ENCODE measurements at places on chromosomes 11 and 22.
A peak's percentile ranks its signal among the peaks of the same experiment; 100 is the strongest.

DNA sequence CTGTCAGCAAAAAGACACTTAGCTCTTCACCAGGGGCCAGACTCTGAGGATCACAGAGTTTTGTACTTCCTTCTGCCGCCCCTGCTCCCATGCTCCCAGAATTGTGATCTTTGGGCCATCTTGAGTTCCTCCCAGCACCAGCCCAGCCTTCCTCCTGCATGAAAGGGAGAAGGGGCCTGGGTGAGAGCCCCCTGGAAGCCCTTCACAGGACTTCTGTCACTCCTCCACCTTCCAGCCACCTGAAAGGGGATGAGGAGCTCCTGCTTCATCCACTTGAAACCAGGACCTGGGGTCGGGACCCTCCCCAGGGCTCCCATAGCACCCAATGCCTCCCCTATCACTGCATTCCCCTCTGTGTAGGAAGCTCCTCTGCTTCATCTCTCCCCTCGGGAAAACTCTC, 174.2 kb downstream of the BUD13 start:
- no peak for DNase-seq

DNA sequence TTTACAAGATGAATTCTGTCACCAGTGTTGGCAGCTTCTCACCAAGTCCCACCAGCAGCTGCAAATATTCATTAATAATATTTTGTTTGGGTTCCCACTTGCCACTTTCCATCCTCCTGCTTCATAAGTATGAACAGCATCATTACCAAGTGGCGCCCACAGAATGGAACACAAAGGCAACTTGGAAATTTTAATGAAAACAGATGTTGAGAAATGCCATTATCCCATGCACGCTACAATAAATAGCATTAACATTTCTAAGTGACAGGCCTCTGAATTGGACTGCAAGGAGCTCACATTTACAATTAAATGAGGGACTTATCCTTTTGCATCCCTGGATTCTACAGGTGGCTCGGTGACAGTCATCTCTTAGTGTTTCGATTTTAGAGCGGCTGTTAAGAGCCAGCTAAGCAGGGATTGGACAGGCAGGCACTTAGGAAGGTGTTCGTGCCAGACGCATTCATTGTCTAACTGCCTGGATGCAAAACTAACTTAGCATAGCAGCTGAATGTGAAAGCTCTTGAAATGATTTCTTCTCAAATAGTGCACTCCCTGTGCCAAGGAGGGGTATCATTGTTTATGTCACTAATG, 170.3 kb downstream of the KIRREL3 start:
- DNase-seq: no peak

GRCh38 chr11:131404010-131404409, 33.6 kb downstream of the NTM start:
- no peak for DNase-seq

- no peak for DNase-seq
Observed at GRCh38 chr11:35780951-35781860, 118.6 kb downstream of the TRIM44 start.

- DNase-seq: no peak
Observed at GRCh38 chr11:76543006-76543703, 98.3 kb downstream of the EMSY start.

DNA sequence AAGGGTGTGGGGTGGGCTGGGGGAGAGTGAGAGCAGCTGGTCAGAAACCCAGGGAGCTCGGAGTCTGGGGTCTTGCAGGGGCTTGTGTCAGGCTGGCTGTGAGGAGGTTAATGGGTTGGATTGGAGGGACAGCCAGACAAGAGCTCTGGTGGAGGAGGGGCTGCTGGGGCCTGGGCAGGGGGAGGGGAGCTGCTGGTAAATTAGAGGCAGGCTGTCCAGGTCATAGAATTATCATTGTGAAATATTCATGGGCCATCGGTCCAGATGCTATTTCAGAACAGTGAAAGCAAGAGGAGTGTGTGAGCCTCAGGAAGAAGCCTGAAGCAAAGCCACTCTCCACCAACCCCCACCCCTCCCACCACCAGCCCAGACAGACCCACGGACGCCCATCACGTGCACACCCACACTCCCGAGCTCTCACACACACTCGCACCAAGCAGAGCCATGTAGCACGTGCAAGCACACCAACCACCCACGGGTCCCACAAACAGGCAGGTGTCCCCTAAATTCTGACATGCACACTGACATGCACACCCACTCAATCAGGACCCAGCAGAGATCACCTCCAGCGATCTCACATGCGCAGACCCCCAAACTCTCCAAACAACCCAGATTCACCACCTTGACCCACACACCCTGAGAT, 18.8 kb downstream of the RTN4RL2 start:
- no peak for DNase-seq

GRCh38 chr11:35803115-35803514, 140.5 kb downstream of the TRIM44 start:
- DNase-seq: no peak

DNA sequence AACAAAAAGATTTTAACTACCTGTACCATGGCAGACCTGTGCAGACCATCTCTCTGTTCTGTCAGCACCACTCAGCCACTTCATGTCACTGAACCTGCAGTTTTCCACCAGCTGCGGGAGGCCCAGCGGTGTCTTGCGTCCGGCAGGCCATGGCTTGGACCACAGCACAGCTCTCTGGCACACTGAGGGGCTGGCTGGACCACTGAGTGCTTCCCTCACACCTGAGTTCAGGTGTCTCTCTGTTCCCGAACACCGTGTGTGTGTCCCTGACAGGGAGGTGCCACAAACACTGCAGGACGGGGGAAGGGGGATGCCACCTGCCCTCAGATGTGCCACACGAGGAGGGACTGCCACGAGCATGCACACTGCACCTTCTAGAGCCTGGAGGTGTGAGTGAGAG, 17.7 kb downstream of the MOV10L1 start:
- no peak for DNase-seq

DNA sequence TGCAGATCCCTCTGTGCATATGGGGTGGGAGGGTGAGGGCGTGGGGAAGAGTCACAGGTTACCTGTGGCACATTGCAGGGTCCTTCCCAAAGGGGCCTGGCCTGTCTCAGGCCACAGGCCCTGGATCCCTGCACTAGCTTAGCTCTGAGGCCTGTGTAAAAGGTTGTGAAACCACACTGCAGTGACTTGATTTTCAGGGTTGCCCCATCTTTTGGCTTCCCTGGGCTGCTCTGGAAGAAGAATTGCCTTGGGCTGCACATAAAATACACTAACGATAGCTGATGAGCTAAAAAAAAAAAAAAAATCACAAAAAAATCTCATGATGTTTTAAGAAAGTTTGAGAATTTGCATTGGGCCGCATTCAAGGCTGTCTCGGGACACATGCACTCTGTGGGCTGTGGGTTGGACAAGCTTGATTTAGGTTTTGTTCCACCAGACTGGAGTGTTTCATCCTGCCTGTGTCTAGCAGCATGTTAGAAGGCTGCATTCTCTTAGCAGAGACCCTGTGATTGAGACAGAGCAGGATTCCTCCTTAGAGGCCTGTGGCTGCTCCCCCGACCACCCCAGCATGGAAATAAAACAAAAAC, 35.9 kb upstream of the TREH start:
- no peak for DNase-seq

DNA sequence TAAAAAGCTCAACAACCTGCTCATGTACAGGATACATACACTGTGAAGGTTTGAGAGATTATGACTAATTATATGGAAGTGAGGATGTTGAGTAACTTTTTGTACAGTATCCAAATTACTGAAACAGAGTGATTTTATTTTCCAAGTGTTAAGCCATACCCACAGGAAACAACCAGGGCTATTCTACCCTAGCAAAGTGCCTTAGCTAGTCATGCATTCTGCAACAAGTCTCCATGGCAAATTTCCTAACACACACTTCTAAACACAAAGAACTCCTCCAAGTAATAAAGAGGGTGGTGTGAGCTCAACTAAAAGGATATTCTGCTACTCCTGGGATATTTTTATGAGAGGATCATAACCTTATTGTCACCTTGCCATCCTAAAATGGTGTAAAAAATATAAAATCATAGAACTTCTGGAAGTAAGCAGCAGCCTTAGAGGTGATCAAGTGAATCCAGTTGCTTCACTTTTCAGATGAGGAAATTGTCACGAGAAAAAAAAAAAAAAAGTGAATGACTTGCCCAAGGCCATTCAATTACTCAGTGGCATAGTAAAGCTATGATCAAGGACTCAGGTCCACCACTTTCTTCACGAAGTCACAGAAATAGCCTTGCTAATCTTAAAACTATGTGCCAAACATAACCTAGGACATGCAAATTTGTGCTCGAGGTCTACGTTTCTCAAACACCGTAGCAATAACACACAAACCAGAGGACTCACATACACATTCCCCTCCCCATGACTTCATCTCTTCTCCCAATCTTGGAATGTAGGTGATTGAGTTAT, 4.2 kb downstream of the LGR4 start:
- no peak for DNase-seq

- DNase-seq: no peak
Observed at GRCh38 chr11:7586376-7586775, 72.6 kb downstream of the PPFIBP2 start.

DNA sequence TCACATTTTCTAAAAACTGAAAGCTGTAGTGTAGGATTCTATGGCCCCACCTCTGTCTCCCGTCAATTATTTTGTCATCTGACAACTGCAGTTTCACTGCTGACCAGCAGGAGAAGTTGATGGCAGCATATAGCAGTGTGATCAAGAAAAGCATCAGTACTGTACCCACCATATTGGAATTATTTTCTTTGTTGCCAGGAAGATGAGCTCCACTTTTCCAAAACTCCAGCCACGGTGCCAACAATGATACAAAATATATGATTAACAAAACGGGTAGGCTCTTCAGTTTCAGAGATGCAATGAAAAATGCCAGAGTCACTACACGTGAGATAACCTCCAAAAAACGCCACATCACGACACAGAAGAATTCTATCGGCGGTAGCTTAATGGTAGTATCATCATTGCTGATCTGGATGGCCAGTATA, 41.3 kb downstream of the XKR3 start:
- DNase-seq: no peak

- DNase-seq: peak; percentile 78
Observed at GRCh38 chr11:10450462-10451425, 4.3 kb upstream of the AMPD3 start.

DNA sequence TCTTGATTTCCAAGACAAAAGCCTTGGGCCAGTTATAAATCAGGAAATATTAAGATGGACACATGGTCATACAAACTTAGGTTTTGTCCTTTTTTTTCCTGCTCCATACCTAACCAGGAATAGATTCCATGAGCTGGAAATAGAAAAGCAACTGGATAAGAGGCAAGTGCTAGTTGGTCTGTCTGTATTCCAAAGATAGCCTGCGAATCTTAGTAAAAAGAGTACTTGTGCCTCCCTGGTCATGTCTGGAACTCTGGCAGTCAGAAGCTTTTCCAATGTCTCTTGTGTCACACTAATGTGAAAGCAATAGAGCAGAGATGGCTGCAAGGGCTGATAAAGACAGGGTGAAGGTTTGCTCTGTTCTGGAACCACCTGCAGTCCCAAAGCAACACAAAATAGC, 590.2 kb upstream of the ANO5 start:
- DNase-seq: no peak

- no peak for DNase-seq
Observed at GRCh38 chr11:94472916-94473799, 20.5 kb downstream of the MRE11 start.

DNA sequence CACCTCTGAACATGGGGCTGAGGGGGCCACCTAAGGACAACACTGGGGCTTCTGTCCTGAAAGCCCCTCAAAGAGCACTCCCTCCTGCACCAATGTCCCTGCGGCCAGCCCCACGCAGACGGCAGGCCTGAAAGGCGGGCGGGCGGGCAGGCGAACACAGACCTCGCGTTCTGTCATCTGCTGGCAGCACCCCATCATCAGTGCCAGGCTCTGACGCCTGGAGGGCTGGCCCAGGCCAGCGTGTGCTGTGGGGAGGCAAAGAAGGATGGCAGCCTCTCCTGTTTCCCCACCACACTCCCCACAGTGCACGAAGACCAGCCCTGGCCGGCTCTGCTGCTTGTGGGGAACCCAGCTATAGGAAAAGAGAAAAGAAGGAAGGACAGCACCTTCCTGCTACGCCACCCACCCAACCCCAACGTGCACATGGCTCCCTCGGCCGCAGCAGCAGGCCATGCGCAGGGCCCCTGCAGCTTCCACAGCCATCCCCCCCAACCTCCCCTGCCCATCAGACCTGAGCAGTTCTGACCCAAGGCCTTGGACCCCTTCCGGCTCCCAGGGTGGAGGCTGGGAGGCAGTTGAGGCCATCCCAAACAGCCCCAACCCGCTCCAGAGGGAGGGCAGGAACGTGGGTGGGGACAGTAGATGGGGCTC, 3.5 kb downstream of the SBF1 start:
- DNase-seq: no peak

GRCh38 chr11:64753380-64754123, 6.2 kb downstream of the PYGM start:
- no peak for DNase-seq

DNA sequence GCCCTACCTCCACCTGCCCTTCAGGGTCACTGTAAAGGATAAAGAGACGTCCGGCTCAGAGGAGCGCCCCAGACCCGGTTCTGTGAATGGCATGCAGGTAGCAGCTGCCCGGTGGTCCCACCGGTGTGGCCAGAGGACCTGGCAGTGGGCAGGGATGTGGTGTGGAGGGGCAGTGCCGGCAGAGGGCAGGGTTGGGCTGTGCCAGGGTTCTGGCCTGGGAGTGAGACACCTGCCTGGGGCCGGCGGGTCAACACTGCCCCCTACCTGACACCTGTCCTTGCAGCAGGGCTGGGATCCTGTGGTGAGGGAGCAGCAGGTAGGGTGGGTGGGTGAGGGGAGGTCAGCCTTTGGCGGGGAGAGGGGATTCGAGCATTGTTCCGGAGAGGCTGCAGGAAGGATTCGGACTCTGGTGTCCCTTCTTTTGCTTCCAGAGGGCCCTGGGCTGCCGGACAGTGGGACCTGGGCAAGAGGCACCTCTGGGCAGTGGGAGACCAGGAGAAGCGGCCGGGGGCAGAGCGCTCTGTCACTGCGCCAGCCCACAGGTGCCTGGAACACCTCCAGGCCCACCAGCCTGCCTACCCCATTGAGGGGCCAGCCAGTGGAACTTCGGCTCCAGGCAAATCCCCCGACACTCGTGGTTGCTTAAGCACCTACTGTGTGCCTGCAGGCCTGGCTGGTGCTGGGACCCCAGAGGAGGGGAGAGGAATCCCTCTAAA, 1.6 kb upstream of the PHLDA2 start:
- DNase-seq: peak; percentile 73

- peak; percentile 30 for DNase-seq
Observed at GRCh38 chr11:72036687-72037086, 38.0 kb downstream of the IL18BP start.
